ENCODE measurements at places on chromosomes 1 and 21.

DNA sequence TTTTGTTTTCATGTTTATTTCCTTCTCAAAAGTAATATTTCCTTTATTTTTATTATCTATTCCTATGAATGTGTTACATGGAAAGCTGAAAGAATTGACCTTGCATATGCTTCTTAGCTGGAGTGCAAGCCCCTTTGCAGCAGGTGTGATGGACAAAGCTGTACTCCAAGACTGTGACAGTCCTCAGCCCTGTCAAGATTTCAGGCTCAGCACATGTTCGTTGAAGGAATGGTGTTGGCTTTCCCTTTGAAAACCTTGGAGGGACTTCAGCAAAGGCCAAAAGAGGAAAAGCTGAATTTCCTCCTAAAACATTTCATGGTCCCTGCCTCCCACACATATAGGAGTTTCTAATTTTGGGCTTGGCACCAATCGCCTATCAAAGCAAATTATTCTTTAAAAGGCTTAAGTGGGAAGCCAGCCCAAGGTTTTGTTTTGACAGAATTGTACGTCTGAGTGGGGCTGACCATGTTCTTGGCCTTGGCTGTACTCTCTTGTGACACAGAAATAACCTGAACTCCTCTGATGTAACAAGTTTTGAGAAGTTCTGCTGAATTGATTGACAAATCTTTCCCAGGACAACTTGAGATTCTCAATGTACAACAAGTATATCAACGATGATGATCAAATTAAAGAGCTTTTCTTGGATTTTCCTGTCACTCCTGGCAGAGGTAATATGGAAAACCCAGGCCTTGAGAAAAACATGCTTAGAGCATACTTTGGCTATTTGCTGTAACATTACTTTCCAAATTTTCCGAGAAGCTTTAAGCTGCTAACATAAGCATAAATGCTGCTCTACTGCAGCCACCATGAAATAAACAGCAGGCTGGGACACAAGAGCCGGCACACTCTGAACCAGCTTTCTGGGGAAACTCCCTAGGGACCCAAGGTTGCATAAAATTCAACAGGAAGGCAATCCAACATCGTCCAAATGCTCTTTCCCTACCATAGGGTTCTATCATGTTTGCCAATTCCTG lies 135.7 kb upstream of the ZNF648 start:
- no peak for DNase-seq

- DNase-seq: no peak
Observed at GRCh38 chr1:66933887-66934700, 9.3 kb downstream of the MIER1 start.

GRCh38 chr1:56472860-56473259 lies 106.5 kb downstream of the PLPP3 start:
- DNase-seq: no peak

GRCh38 chr21:39842741-39843459 lies 24.3 kb upstream of the PCP4 start:
- DNase-seq: no peak

Measured in fibroblast of skin of back (primary cell).